Cortex of kidney (tissue), 1 donor: ENCODE measurements at places on chromosomes 13 and 19.

DNA sequence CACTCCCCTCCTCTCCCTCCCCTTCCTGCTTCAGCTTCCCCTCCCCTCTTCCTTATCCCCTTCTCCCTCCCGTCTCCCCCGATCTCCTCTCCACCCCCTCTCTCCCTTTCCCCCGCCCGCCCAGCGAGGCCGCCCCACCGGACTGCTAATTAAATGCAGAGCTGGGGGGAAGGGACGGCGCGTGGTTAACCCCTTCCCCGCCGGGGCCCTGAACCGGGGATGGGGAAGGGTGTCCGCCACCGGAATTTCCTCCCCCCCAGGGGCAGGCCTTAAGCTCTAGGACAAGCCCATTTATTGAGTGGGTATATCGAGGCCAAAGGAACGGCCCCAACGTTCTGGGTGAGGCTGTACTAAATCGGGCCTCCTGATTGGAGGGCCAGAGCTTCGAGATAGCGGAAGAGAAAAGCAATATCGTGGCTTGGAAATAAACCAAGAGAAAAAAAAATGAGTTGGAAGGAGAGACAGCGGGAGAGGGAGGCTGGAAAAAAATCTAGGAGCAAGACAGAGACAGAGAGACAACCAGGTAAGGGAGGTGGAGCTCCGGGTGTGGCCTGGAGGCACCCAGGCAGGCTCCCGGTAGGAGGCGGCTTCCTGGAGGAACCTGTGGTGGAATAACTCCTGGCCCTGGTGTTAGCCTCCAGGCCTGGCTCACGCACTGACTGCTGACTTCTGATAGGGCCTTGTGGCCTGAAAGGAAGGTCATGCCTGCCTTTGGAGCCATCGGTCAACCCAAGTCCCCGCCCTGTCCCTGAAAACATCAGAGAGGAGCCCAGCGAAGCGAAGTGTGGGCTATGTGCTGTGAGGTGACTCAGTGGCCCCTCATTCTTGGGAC, 11.6 kb upstream of the JUND start:
- no peak for DNase-seq

- DNase-seq, result no peak
Observed at GRCh38 chr19:47671499-47671898, 41.7 kb upstream of the EHD2 start.

DNA sequence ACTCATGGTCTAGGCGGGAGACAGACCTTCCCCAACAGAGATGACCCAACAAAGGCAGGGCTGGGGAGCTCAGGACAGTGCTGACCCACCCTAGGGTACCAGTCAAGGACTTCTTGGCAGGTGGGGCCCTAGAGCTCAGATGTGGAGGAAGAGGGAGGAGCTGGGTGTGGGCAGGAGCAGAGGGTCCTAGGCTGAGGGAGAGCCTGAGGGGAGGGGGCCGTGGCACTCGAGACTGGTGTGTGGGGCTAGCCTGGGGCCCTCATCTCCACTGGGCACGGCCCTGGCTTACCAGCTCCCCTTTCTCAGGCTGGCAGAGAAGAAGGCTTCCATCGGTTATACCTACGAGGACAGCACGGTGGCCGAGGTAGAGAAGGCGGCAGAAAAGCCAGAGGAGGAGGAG, 18.6 kb downstream of the CLASRP start:
- DNase-seq, result no peak

DNA sequence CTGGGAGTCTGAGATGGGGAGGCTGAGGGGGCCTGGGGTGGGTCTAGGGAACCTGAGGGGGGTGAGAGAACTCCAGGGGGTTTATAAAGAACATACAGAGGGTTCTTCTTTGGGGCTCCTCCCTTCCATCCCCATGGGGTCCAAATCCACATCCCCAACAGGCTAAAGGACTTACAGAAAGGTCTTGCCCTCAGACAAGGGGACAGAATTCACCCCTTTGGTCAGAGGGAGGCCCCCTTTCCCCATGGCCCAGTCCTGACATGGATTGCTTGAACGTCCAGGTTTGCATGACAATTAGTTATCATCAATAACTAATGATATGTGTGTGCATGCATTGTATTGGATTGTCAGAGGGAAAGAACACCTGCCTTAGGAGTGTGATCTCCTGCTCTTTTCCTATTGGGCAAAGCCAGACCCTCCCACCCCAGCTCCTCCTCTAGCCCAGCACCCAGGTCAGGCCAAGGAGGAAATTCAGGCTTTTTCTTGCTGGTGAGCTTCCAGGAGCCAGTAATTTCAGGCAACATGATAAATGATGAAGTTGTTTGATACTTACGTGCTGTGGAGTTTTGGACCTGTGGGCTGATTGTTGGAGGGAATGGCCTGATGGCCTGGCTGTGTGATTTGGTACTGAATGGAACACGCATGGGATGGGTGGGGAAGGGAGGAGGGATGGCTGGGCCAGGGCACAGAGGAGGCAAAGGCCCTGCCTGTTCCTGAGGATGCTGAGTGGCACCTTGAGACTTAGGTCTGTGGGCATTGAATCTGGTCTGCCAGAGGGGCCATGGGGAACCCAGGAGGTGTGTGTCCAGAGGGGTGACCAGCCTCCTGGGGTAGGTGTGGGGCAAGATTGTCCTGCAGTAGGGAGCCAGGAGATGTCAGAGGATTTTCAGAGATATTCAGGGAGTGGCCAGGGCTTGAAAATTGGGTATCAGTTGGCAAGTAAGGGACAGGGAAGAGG, 1.1 kb downstream of the KLHL26 start:
- DNase-seq, result no peak

- no peak for DNase-seq
Observed at GRCh38 chr19:49528211-49528771, 488 bp downstream of the RCN3 start.

DNA sequence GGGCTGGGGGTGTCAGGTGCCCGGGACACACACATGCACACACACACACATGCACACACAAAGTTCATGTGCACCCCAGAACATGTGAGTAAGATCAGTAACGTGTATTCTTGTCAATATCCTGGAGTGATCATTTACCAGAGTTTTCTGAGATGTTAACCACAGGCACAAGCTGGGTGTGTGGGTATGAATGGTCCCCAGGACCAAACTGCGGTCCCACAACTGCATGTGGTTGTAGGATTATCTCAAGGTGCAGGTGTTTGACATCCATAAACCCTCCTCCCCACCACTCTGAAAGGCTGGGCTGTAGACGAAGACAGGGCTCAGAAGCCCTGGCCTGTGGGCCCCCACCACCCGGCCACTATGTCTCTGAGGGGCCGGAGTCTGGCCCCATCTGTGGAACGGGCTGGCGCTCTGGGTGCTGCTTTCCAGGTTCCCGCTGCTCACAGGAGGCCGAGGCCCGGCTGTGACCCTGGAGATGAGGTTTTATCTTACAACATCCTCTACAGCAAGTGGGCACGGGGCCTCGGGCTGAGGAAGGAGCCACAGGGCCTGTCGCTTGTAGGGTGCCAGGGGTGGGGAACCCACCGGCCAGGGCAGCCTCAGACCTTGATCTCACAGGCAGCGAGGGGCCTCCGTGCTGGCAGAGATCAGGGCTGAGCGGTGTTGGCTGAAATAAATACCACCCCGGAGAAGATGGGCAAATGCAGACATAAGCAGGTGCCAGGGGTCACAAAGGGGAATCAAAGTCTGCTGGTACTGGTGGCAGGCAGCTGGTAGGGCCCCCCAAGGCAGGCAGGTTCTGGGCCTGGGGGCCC, 4.3 kb downstream of the F2RL3 start:
- DNase-seq, result no peak

GRCh38 chr19:1146858-1147780, 26.9 kb downstream of the SBNO2 start:
- no peak for DNase-seq

- no peak for DNase-seq
Observed at GRCh38 chr13:42821437-42821836, 40.1 kb downstream of the FAM216B start.

GRCh38 chr13:70125693-70126092, 17.4 kb upstream of the KLHL1 start:
- no peak for DNase-seq

GRCh38 chr13:76872675-76873074, 13.5 kb downstream of the KCTD12 start:
- DNase-seq, result no peak

DNA sequence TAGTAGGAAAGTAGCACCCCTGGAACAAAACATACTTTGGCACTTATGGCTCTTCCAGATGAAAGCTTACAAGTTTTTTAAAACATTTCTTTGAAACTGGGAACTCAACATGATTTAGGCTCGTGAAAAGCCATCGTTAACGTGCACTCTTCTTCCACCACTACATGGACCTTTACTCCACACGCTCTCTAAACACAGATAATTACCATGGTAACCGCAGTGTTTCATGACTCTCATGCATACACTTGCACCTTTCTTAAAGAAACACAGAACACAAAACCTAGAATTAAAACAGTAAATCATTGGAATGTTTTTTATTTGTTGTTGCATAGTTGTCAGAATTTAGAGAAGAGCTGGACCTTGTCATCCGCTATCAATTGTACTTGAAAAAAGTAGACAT, 154.3 kb downstream of the FGF9 start:
- DNase-seq, result no peak

- DNase-seq, result no peak
Observed at GRCh38 chr19:3387645-3388589, 21.5 kb downstream of the NFIC start.

DNA sequence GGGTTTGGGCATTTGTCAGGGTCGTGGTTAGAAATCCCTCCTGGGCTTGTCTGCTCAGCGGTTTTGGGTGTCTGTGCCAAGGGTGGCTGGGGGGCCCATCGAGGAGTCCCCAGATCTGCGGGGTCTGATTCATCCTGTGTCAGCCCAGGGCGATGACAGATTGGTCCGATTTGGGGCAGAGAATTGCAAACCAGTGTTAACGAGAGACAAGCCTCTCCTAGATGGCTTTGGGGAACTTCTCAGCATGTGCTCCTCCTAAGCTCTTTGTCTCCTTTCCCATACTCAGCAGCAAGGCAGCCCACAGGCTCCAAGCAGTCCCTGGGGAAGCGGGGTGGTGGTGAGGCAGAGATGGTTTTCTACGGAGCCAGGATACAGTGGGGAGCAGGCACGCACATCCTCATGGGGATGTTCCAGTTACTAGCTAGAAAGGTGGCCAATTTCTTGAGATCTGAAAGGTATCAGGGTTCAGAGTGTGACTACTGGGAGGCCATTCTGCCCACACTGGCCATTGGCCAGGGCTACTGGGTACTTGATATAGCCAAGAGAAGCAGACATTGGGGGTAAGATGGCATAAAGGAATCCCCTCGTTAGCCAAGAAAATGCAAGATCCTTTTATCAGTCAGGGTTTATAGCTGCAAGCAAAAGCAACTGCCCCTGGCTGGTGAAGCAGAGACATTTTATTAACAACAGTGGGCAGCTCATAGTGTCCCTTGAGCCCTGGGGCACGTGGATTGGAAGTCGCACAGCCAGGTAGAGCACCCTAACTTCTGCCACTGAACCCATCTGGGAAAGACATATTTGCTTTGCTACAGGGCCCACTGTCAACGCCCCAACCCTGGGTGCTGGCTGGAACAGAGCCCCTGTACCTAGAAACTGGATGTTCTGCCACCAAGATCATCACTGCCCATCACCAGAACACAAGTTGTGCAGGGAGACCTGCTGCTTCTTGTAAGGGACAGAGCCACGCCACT, 63.6 kb downstream of the RGCC start:
- DNase-seq, result no peak

- DNase-seq, result no peak
Observed at GRCh38 chr13:38617936-38618335, 68.9 kb upstream of the FREM2 start.

DNA sequence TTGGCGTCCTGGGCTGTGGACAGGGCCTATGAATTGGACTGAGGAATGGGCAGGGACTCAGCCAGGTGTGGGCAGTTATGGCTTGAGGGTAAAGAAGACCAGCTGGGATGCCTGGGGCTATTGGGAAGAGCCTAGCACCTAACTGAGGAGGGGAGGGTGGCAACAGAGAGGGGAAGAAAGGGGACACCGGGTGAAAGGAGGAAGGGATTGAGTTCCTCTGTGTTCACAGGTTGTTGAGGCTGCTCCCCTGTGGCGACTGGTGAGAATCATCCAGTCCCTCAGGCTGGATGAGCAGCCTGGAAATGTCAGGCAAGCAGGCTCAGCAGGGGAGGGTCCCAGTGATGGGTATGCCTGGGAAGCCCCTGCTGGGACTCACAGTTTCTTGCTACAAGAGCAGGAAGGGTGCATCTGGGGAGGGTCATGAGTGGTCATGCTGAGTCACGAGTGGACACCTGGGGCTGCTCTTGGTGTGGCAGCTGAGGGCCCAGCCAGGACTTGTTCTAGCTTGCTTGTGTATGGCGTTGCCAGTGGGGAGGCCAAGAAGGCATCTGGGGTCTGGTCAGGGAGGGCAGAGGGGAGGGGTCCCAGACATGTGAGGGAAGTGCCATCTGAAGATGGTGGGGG, 1.4 kb downstream of the ZNF324 start:
- DNase-seq, result no peak

GRCh38 chr19:29663861-29664752, 1.2 kb upstream of the PLEKHF1 start:
- no peak for DNase-seq

DNA sequence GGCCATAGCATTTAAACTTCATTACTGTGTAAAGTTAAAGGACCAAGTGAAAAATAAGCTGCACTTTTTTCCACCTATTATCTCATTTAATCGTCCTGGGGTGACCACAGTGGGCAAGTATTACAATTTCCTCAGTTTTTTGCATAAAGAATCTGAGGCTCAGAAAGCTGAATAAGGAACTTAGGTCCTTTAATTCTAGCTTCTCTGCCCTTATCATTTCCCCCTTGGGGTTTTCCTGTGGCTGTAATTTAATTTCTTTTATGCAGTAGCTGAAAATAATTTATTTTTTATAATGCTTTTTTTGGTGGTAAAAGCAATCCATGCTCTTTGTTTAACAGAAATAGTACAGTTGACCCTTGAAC, 59.8 kb upstream of the RCBTB2 start:
- DNase-seq, result no peak

- no peak for DNase-seq
Observed at GRCh38 chr19:40365613-40366401, 17.3 kb downstream of the PLD3 start.

DNA sequence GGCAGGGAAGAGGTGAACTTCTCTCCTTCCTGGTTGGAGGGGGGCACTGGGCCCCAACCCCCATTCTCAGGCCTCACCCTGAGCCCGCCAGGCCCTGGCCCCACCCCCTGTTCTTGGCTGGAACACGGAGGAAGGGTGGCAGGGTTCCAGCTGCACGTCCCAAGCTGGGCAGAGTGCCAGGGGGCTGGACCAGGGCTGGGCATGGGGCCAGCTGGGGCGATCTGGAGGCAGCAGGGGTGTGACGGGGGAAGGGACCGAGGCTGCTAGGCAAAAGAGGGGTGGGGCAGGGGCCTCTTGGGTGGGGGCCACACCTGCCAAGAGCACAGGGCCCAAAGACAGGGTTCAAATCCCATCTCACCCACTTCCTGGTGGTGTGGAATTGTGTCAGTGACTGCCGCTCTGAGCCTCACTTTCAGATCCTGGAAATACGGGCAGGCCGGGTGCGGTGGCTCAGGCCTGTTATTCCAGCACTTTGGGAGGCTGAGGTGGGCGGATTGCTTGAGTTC, 2.2 kb downstream of the HIF3A start:
- no peak for DNase-seq

DNA sequence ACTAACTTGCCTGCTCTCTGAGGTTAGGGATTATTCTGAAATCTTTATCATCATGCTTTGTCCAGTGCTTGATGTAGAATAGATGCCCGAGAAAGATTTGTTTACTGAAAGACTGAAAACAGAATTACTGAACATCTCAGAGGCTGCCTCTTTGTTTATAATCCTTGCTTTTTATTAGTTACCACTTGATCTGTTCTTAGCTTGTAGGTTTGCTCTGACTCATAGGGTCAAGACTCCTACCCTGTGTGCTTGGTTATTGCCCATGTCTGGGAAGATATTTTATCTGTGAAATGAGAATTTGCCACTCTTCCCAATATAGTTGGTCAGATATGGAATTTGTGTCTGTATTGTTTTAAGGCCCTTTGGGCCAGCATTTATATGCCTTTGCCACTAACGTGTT, 675.3 kb downstream of the DIAPH3 start:
- no peak for DNase-seq
